ENCODE measurements at places on chromosomes 7 and 10. TPM values are rescaled to one million over a fixed set of nuclear protein-coding genes. Genes with fewer than 3 reads are reported as not detected.

DNA sequence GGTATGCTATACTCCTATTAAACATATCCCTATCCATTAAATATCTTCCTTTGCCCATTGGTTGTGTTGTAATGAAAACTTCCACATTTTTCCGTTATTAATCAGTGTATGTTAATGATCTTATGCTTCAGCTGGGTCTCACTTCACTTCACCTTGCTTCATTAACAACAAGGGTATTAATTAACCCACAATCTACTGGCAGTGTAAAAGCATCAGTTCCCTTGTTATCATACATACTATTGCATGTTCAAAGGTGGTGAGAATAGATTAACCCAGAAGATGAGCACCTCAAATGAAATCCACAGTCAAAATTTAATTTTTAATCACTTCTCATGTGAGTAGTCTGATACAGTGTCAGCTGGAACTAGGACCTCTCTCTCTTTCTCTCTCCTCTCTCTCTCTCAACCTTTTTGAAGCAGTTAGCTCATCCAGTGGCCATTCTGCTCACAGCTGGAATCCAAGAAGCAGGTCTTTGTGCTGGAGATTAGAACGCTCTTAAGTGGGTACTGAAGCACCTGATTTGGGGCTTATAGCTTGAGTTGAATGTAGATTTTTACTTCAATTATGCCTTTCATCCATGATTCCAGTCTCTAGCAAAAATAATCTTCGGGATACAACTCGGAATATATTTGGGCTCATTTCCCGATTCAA is 172.3 kb downstream of the RAPGEF5 start:
- H3K27ac ChIP-seq = no peak overlapping the region
- no peak for DNase-seq
- H3K27me3 ChIP-seq = no peaks in the 10 kb centered on the region
- no peak overlapping the region for H3K4me3 ChIP-seq

- no peak overlapping the region for H3K27ac ChIP-seq
- H3K4me3 ChIP-seq = no peak overlapping the region
- H3K27me3 ChIP-seq = no peaks in the 10 kb centered on the region
- H3K36me3 ChIP-seq = no peaks in the 10 kb centered on the region
- H3K4me1 ChIP-seq = no peaks in the 10 kb centered on the region
Measured at GRCh38 chr10:5534051-5534821, 9.5 kb downstream of the CALML3 start.

DNA sequence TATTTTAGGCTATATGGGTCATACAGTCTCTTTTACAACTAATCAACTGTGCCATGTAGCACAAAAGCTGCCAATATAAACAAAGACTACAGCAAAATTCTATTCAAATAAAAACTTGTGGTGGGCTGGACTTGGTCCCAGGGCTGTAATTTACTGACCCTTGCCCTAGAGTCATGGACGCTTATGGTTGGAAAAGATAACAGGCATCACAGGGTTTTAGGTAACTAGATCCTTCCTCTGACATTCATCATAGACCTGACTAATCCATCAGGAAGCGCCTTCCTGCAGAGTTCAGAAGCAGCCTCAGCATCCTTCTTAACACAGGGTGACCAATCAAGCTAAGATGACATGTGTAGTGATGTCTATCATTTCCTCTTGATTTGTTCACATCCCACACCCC is 40.2 kb upstream of the GPAM start:
- no peaks in the 10 kb centered on the region for H3K27me3 ChIP-seq
- H3K36me3 ChIP-seq = no peaks in the 10 kb centered on the region
- no peaks in the 10 kb centered on the region for H3K4me1 ChIP-seq

- no peaks in the 10 kb centered on the region for H3K27me3 ChIP-seq
- no peak overlapping the region for H3K27ac ChIP-seq
- H3K36me3 ChIP-seq = no peaks in the 10 kb centered on the region
- no peak overlapping the region for H3K4me3 ChIP-seq
- no peak for DNase-seq
- H3K4me1 ChIP-seq = no peaks in the 10 kb centered on the region
Measured at GRCh38 chr10:99369126-99369525, 40.0 kb downstream of the CNNM1 start.

DNA sequence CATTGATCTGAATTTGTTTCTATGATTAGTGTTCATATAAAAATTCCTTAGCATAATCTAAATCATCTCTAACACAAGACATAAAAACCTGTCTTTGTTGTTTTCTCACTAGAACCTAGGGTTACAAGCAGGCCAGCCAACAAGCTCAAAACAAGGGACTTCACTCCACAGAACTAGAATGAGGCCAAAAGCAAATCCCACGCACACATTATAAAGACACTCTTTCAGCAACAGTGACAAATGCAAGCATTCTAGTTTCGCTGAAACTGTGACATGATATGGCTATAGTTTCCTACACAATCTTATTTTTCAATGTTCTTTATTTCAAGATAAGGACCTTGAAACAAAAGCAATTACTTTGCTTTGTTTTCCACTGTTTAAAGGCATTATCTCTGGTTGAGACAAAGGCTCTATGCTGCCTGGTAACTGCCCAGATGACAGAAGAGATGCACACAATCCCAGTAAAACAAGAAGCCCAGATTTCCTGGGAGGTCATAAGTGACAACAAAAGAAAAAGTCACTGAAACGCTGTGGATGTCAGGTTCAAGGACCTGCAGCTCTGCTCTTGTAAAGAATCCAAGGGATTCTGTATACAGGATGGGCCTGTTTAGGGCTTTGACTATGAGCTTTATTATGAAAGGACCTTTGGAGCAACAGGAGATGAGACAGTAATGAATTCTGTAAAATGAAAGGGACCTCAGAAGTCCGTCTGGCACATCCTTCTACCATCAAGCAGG is 105.3 kb downstream of the SORCS1 start:
- no peaks in the 10 kb centered on the region for H3K36me3 ChIP-seq
- H3K27ac ChIP-seq = no peak overlapping the region
- H3K4me1 ChIP-seq = no peaks in the 10 kb centered on the region
- no peak overlapping the region for H3K4me3 ChIP-seq
- no peak for DNase-seq

DNA sequence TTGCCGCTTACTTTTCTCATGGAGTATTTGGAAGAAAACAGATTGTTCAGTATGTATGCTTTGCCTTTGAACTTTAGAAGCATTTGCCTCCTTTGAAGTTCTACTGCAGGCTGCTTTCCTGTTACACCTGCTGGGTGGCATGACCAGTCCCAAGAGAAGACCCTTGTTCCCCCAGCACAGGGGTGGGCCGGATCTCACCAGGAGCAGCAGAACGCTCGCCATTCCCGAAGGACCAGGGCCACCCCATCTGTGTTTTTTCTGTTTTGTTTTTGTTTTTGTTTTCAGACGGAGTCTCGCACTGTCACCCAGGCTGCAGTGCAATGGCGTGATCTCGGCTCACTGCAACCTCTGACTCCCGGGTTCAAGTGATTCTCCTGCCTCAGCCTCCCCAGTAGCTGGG is 493.6 kb downstream of the PTPRN2 start:
- H3K36me3 ChIP-seq = no peaks in the 10 kb centered on the region
- no peak for DNase-seq

DNA sequence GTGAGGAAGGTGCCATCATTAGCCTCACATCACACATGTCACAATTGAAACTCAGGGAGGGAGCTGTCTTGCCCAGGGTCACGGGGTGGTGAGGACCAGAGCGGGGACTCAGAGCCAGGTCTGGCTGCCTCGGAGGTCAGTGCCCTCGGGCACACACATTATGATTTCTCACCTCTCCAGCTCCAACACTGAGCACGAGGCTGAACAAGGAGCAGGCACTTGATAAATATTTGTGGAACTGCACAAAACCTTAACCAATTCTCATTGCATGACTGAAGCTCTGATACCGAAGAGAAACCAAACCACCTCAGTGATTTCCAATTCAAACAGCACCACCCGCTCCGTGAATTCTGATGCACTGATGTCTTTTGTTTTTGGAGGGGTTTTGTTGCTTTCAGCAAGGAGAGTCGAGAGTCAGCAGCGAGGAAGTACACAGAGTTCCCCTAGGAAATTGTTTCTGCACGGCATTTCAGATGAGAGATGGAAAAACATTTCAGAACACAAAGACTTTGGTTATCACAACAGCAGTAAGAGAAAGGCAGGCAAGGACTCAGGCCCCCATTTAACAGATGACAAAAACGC is 55.3 kb upstream of the ZMIZ1 start:
- H3K36me3 ChIP-seq = no peaks in the 10 kb centered on the region
- H3K4me1 ChIP-seq = no peaks in the 10 kb centered on the region
- no peak overlapping the region for H3K4me3 ChIP-seq
- no peak overlapping the region for H3K27ac ChIP-seq

GRCh38 chr10:69828144-69828870 is 26.6 kb downstream of the COL13A1 start:
- H3K27ac ChIP-seq = no peak overlapping the region
- no peak overlapping the region for H3K4me3 ChIP-seq
- H3K27me3 ChIP-seq = no peaks in the 10 kb centered on the region
- no peaks in the 10 kb centered on the region for H3K4me1 ChIP-seq

Gene COL28A1
- total RNA-seq = 1.2 TPM

Gene CALCR
- total RNA-seq = not detected

Gene GRM3
- not detected for total RNA-seq

Gene GNGT1
- not detected for total RNA-seq

Gene KEL
- total RNA-seq = not detected

Gene ADAM22
- 2.6 TPM for total RNA-seq

Gene JAKMIP3
- 0.10 TPM for total RNA-seq

Gene TMEM178B
- total RNA-seq = 0.17 TPM

All from colonic mucosa (tissue), 4 donors.